ENCODE measurements at places on chromosomes 5 and 9.

GRCh38 chr5:5128766-5129165, 11.4 kb upstream of the ADAMTS16 start:
- no peak for DNase-seq

DNA sequence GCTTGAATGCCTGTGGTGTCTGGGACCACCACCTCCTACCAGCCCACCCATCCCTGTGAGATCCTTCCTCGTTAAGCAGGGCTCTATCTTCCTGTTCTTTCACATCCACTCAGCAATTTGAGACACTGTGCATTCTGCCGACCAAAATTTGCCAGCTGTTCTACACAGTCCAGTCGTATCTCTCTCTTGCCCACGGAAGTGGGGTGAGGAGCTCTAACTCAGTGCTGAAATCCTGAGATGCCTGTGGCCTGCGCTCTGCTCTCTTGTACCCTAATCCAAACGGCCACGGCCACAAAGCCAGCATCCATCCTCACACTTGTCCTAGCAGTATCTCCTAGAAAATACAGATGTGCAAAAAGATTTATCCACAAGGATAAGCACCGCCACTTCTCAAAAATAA, 97.9 kb downstream of the MVB12B start:
- no peak for DNase-seq

DNA sequence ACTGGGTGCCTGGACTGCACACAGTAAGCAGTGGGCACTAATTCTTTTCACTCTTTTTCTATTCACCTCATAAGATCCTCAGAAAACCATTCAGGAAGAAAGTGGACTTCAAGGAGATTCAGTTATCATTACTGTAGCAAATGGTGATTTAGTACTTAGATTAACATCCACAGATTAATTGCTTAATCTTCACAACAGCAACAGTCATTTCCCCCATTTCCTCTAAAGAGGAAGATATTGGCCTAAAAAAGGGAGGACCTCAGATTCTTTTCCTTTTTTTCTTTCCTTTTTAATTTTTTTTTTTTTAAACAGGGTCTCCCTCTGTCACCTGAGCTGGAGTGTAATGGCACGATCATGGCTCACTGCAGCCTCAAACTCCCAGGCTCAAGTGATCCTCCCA, 64.4 kb downstream of the AUH start:
- no peak for DNase-seq

GRCh38 chr5:34686762-34687268, 30.7 kb downstream of the RAI14 start:
- no peak for DNase-seq

DNA sequence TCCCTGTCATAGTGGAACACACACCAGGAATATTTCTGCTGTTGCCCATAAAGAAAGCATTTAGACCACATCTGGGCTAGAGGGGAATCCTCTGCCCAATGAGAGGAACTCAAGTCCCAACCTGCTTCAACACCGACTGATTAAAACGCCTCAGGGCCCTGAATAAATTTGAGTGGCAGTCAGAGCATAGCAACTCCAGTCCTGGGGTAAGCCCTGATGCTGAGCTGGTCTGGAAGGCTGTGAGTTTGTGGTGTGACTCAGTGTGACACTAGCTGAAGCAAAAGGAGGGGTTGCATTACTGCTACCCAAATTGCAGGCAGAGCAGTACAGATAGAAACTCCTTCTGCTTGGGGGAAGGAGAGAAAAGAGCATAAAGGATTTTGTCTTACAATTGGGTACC, 148.3 kb downstream of the PRDM9 start:
- no peak for DNase-seq

GRCh38 chr5:36605241-36605640, 1.2 kb upstream of the SLC1A3 start:
- no peak for DNase-seq

DNA sequence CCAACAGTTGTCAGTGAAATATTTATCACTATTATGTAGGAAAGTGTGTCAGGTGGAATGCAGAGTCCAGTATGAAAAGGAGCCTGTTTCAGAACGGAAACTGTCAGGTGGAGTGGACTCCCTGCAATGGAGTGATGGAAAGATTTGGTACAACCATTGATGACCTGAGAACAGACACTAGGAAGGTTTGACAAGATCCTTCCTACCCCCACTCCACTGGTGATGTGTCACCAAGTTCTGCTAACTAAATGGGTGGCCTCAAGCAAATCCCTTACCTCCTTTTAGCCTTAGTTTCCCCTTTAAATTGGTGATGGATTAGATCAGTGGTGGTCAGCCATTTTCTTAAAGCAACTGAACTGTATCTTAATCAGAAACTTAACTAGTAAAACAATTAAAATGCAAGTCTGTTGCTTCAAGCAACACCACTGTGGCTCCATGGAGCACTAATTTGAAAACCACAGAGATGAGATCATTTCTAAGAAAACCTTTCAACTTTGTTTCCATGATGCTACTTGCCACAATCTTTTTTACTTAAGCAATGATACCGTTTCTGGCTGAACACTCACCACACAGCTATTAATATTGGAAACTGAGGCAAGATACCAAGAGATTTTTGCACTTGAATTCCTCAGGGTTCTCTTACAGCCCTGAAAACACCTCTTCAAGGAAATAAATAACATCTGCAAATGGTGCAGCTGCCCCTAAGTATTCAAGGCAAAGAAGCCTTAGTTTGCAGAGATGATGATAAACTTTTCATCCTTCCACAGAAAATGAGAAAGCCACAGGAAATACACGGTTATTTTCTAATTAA, 140.6 kb downstream of the ERCC6L2 start:
- no peak for DNase-seq

DNA sequence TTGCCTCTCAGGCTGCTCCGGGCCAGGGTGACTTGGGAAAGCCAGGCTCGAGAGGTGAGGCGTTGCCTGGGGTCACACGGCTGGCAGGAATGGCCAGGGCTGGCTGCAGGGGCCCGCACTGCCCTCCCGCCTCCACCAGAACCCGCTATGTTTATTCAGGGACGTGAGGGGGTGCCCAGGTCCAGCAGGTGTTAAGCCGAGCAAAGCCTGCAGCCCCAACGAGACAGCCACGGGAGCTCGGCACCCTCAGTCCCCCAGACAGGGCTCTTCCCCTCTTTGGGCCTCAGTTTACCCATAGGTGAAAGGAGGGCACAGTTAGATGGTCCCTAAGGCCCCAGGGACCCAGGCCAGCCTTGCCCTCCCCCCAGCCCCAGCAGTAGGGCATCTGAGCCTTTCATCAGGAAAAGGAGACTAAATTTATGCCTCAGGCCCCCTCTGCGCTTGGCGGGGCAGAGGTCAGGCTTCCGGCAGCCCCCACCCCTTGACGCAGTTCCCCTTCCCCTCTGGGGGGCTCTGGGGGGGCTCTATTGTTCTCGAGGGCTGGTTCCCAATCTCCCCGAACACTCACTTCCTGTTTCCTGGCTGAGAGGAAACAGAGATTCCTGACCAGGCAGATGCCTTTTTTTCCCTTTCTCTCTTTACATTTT, 7.1 kb upstream of the EGFL7 start:
- no peak for DNase-seq

- DNase-seq: no peak
Observed at GRCh38 chr5:7955476-7955875, 86.5 kb downstream of the MTRR start.

DNA sequence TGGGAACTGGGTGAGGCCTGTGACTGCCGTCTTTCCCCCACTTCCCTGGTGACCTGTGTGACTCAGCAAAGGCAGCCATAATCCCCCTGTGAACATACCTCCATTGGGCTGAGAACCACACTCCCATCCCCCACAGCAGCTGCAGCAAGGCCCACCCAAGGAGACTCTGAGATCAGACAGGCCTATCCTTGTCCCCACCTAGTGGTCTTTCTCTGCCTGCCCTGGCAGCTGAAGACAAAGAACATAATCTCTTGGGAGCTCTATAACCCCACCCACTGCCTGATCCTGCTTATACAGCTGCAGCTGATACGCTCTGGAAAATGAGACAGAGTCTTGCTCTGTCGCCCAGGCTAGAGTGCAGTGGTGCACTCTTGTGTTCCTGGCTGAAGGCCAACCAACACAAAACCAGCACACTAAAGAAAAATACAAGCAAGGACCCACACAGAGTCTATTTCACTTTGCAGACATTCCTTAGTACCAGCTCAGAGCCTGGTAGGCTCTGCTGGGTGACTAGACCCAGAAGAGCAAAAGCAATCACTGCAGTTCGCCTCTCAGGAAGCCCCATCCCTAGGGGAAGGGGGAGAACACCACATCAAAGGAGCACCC, 106.7 kb downstream of the MCTP1 start:
- DNase-seq: no peak

DNA sequence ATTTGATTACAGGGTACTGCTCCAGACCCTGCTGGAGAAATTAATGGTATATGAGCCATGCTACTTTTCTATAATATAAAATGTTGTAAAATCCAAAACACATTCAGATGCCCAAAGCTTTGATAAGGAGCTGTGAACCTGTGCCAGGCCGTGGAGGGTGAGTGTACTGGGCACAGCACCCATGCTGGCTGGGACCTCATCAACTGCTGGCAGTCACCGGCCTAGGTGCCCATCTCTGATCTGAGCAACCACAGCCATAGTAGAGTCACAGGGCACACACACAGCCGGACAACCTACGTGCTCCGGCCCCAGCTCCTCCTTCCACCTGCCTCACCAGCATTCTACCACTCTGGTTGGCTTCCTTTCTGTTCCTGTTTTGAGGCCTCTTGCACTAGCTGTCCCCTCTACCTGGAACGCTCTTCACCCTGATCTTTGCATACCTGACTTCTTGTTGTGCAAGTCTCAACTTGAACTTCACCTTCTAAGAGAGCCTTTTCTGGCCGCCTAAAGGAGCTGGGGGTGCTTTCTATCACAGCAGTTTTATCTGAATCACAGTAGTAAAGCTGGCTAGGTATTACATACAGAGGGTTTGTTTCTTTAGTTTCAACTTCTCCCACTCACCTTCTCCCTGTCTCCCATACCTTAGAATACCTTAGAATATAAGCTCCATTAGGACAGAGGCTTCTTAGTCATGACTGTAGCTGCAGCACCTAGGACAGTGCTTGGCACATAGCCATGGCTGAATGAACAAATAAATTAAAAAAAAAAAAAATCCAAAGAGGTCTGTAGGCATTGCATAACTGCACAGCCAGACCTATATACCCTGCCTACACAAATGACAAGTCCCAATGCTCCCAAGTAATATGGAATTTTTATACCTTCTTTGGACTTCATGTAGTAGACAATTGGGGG, 51.7 kb downstream of the MED27 start:
- no peak for DNase-seq

DNA sequence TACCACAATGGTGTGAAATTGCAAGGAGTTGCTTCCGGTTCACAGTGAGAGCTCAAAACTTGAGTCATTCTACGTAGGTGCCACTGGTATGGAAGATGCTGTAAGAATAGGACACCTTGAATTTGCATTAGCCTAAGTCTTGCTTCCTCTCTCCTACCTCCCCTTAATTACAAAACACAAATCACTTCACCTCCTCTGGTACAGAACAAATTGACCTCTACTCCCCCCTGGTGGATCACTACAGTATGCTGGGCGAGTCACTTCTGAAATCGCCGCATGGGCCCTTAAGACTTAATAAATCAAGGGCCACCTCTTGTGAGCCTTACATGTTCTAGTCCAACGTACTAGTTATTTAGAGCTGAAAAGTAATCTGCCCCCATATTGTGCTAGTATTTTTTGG, 145.3 kb upstream of the SMARCA2 start:
- DNase-seq: no peak

DNA sequence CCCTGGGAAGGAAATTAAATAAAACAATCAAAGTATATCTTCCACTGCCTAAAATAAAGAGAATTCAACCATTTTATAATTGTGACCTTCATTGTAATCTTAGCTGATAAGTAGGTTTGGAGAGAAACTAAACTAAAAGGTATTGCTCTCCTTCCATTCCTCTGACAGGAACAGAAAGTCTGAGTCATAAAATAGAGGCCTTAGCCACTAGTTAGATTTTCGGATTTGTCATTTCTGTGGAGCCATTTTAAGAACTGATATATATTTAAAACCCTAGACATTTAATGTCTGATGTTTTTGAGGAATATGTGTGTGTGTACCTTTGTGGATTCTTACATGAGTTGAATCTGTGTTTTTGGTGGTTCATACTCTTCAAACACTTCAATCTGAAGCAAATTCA, 11.8 kb upstream of the TMC1 start:
- DNase-seq: no peak

GRCh38 chr9:125752070-125752628, 5.0 kb downstream of the PBX3 start:
- DNase-seq: no peak

- no peak for DNase-seq
Observed at GRCh38 chr5:2997179-2997578, 245.7 kb upstream of the IRX2 start.

- no peak for DNase-seq
Observed at GRCh38 chr9:130824643-130825350, 10.3 kb upstream of the ABL1 start.

GRCh38 chr9:137521405-137521985, 28.7 kb downstream of the PNPLA7 start:
- no peak for DNase-seq

DNA sequence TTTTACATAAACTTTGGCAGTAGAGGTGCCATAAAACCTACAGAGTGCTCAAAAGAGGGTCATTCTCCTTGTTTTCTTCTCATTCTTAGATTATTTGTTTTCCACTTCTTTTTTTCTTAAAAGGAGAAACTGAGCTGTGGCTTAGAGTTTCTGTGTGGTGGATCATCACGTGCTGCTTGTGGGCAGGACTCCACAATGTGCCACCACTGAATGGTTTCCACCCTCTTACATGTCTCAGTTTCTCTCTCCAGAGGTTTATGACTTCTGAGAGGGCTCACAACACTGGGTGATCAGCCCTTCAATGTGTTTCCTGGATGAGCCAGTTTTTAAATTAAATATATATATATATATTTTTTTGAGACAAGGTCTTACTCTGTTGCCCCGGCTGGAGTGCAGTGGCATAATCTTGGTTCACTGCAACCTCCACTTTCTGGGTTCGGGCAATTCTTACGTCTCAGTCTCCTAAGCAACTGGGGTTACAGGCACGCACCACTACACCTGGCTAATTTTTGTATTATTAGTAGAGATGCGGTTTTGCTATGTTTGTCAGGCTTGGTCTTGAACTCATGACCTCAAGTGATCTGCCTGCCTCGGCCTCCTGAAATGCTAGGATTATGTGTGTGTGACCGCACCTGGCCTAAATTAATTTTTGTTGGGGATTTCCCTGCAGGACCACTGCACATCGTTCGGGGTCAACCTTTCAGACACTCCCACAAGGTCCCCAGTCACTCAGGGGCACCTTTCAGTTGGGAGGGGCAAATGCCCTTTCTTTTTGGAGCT, 3.1 kb upstream of the UNC13B start:
- no peak for DNase-seq

DNA sequence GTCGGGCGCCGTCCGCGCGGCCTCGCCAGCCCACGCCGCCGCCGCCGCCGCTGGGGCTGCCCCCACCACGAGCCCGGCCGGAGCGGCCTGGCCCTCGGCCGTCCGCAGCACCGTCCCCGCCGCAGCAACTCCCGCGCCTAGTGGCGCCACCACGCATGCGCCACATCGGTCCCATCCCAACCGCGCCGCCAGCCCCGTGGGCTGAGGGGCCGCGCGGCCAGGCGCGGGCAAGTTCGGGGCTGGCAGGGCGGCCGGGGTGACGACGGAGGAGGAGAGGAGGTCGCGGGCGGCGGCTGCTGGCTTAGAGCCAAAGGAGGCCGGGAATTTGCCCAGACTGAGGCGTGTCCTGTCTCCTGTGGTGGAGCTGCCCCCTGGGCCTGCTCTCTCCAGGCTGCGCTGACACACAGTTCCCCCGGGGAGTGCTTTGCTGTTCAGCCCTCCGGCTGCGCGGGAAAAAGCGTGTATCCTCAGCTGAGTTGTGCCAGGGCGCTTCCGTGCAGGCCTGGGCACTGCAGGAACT, at the start of gene TUSC1:
Gene TUSC1 (minus strand): TSS at position 298 of the 520 bp plus-strand sequence. CDS start 132 bp downstream, at position 166.
- DNase-seq: no peak

All from stimulated activated CD4-positive, alpha-beta T cell treated with anti-CD3 and anti-CD28 coated beads, Interleukin-1b, Interleukin-23, amount 100 ng/mL, for 1 hour (primary cell).